ENCODE measurements at places on chromosomes 4 and X.

DNA sequence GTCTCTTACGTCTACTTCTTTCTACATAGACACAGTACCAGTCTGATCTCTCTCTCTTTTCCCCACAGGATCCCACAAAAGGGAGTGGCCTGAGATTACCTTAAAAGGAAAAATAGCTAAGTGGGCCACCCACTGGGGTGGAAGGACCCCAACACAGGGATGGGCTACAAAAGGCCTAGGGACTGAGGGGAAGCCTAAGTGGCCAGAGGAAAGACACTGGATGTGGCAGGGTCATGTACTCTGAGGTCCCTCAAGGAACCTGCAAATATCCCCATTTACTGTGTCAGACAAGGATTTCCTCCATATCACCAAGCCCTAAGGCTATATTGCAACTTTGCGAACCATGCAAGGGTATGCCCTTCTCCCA is 6.5 kb upstream of the PRDX4 start:
- no peak for DNase-seq

GRCh38 chrX:54181202-54181953 is 1.7 kb downstream of the FAM120C start:
- DNase-seq, result no peak

GRCh38 chr4:96039217-96039616 is 199.3 kb downstream of the PDHA2 start:
- no peak for DNase-seq

GRCh38 chrX:122552286-122552800 is 631.7 kb upstream of the GRIA3 start:
- no peak for DNase-seq

GRCh38 chrX:40304115-40304514 is 206.4 kb upstream of the BCOR start:
- DNase-seq, result no peak

- DNase-seq, result no peak
These were observed 383.0 kb upstream of the GATB start for GRCh38 chr4:152143806-152144205.
